Parietal lobe (tissue), 2 donors: ENCODE measurements at places on chromosomes 7 and 10. TPM values are rescaled to one million over a fixed set of nuclear protein-coding genes. Genes with fewer than 3 reads are reported as not detected.

Gene ARMH3
- 27.5 TPM for total RNA-seq

Gene DNAH11
- 3.8 TPM for total RNA-seq

Gene CNPY1
- not detected for total RNA-seq

Gene PTN
- total RNA-seq: 140 TPM

Gene GPR22
- total RNA-seq: 88.9 TPM

Gene PWWP2B
- total RNA-seq: 5.9 TPM

Gene ITIH2
- total RNA-seq: 2.8 TPM

Gene LEP
- not detected for total RNA-seq

Gene TMEM196
- 12.8 TPM for total RNA-seq

Gene CPA2
- total RNA-seq: not detected
